ENCODE measurements at places on chromosomes 12 and 14.

GRCh38 chr12:47851303-47851952 lies 31.7 kb upstream of the HDAC7 start:
- no peak for DNase-seq

GRCh38 chr14:31414190-31414833 lies 6.0 kb downstream of the HEATR5A start:
- no peak for DNase-seq

DNA sequence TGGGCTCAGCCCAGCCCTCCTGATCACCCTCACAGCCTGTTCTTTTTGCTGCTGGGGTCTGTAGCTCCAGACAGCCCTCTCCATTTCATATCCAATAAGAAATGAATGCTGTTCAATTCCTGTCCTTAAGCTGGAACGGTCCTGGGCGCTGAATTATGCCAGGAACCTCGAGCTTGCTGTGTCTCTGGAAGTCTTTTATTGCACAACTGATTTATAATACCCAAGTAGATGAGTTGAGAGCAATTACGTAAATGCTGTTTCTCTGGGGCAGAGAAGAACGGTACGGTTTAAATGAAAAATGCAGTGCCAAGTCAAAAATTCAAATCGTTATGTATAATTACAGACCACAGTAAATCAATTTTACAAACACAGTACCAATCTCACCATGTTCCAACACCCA lies 161.0 kb downstream of the SAMD4A start:
- no peak for DNase-seq

DNA sequence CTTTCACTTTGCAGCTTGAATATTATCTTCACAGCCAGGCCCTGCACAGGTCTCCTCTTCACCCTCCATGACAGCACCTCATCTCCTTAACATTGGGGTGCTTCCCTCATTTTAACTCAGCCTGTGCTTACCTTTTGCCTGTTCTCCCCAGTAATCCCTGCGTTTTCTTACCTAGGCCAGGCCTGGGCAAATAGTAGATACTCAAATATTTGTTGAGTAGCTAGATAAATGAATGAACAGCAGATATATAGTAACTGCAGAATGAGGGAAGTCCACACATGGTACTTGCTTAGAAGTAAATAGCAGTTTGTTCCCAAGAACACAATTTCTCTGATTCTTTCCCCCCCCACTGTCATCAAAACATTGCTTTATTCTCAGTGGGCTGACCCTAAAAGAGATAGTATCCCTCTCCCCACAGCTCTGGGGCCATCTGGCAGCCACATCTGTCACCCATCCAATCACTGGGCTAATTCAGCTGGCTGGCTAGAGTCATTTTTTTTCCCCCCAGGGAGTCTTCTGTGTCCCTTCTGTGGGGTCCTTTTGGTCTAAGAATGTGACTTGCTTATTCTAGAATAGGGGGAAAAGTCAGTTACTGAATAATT lies 43.2 kb downstream of the APPL2 start:
- DNase-seq: no peak

DNA sequence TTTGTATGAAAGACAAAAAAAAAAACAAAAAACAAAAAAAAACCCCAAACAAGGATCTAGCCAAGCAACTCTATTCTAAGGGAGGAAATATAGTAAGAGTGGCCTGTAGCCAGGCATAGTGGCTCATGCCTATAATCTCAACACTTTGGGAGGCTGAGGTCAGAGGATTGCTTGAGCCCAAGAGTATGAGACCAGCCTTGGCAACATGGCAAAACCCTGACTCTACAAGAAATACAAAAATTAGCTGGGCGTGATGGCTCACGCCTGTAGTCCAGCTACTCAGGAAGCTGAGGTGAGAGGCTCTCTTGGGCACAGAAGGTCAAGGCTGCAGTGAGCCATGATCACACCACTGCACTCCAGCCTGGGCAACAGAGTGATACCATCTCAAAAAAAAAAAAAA lies 47.9 kb downstream of the TMEM117 start:
- no peak for DNase-seq

- DNase-seq: no peak
Measured at GRCh38 chr14:59018460-59018859, 170.0 kb upstream of the DAAM1 start.

DNA sequence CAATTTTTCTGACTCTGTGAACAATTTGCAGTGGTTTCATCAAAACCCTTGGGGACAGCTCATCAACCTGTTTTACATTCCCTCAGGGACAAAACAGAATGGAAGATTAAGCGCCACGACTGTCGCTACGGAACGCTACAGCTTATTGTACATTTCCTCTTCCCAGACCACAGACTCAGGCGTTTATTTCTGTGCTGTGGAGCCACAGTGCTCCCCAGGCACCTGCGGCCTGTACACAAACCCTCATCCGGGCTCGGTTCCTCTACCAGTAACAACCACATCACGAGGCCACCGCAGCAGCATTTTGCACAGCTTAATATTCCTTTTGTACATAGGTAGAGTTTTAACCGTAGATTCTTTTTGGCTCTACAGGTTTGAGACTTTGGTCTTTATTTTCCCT lies 397.4 kb upstream of the OR4E1 start:
- DNase-seq: no peak

DNA sequence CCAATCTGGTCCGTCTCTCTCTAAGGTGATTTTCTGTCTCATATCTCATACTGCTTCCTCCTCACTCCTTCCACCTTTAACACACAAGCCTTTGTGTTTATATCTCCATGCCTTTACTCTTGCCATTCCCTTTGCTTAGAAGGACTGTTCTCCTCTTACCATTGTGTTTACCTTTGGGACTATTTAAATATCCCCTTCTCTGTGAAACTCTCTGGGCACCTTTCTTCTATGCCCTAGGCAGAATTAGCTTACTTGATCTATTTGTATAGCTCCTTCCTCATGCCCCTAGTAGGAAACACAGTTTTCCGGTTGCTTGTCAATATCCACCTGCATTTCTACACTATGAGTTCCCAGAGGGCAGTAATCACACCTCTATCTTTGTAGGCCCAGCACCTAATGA lies 3.9 kb upstream of the AMHR2 start:
- no peak for DNase-seq

DNA sequence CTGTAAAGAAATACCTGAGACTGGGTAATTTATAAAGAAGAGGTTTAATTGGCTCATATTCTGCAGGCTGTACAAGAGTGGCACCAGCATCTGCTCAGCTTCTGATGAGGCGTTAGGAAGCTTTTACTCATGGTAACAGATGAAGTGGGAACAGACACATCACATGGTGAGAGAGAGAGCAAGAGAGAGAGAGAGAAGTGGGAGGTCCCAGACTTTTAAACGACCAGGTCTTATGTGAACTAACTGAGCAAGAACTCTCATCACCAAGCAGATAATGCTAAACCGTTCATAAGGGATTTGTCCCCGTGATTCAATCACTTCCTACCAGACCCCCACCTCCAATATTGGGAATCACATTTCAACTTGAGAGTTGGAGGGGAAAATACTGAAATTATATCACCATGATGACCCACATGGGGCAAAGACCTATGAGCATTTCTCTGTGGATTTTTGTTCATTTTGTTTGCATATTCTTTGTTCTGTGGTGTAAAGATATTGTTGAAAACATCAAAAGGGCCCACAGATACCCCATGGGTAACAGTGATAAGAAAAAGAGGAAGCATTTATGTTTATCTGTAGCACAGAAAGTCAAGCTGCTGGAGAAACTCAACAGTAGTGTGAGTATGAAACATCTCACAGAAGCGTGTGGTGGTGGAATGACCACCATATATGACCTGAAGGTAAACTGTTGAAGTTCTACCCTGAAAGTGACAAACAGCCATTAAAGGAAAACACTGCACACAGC lies 135.2 kb upstream of the PDE3A start:
- DNase-seq: no peak

- no peak for DNase-seq
Measured at GRCh38 chr14:101727611-101728366, 33.7 kb upstream of the PPP2R5C start.

DNA sequence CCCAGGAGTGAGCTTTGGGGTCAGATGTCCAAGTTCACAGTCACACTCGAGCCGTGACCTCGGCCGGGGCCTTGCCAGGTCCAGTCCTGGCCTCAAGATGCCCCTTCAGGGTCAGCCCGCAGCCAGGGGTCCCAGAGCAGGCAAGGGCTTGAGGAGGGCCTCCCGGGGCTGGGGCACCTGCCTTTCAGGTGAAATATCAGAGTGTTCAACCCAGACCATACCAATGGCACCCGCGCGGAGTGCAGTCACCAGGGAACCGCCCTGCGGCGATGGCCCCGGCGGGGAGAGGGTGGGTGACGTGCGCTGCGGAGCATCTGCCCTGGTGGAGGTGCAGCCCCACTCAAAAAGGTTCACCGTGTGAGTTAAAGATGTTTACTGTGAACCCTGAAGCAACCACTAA lies 16.9 kb downstream of the LRCOL1 start:
- no peak for DNase-seq

- DNase-seq: no peak
Measured at GRCh38 chr12:75690296-75690955, 179.0 kb upstream of the KRR1 start.

DNA sequence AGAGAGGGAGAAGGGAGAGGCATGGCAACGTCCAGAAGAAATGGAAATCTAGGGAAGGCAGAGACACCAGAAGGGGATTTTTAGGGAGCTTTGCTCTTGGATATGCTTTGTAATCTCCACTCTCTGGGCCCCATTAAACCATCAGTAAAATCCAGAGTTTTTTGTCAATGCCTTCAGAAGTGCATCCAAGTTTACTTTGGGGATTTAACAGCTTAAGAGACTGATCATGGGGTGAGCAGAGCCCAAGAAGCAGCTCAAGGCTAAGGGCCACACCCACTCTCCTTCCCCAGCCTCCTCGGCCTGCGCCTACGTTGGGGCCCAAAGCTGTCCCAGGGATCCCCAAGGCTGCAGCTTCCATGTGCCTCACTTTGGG lies 37.4 kb upstream of the WSCD2 start:
- DNase-seq: no peak

DNA sequence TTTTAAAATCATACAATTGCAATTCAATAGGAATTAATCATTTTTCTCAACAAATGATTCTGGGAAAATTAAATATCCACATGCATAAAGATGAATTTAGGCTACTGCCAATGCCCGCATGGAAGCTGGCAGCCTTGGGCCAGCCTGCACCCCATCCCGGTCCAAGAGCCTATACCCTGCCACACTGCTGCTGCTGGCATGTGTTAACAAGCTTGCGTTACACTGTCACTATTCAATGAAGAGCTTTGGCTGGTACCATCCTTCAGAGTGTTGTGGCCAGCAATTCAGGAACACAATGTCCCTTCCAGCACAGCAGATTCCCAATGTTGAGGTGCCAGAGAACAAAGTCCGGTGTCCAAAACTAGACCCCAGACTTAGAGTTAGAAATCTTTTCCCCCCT lies 13.6 kb upstream of the TAS2R14 start:
- no peak for DNase-seq

All from muscle of back (tissue), 13 donors.